Mesangial cell (primary cell): ENCODE measurements at places on chromosomes 1 and 21. TPM values are rescaled to one million over a fixed set of nuclear protein-coding genes. Genes with fewer than 3 reads are reported as not detected.

NBPF4 gene
- not detected in 2 replicates for total RNA-seq

S100A16 gene
- total RNA-seq: 433 and 734 TPM in 2 replicates

ACTA1 gene
- total RNA-seq: 0.63 and 0.65 TPM in 2 replicates

CRNN gene
- total RNA-seq: not detected in 2 replicates

TRIM17 gene
- total RNA-seq: 0.16 and 0.89 TPM in 2 replicates

LIX1L gene
- 30.0 and 32.6 TPM in 2 replicates for total RNA-seq
